ENCODE measurements at places on chromosomes 1 and 21.

DNA sequence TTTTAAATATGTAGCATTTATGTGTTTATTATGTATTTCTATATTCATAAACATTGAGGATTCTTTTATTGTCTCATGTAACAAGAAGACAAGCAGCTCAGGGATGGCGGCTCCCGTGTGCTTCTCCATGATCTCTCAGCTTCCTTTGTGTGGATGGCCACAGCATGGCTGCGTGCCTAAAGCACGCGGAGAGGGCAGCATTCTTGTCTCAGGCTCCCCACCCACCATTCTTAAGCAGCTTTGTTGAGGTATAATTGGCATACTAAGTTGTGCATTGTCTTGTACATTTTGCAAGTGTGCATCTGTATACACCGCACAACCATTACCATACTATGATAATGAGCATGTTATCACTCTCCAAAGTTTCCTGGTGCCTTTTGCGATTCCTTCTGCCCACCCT lies 81.6 kb downstream of the CAMTA1 start:
- DNase-seq, result no peak

- no peak for DNase-seq
These were observed 85.6 kb downstream of the HMCN1 start for GRCh38 chr1:185819798-185820197.

DNA sequence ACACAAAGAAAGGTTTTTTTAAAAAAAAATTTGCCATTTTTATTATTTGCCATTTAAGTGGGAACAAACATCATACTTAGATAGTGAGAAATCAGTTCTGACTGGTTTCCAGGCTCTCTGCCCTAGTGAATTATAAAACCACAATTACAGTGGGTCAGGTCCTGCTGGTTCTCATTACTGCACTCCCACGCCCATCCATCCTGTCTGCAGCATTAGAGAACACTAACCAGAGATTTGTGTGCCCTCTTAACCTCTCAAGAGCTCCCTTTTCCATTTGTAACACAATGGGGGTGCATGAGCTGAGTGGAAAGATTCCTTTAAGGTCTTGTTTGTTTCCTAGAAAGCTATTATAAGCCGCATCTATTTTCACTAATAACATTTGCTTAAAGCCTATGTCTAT lies 489.3 kb downstream of the AMY1C start:
- DNase-seq, result no peak

GRCh38 chr1:88330201-88330600 lies 353.9 kb upstream of the PKN2 start:
- no peak for DNase-seq

- no peak for DNase-seq
These were observed 155.5 kb upstream of the FGGY start for GRCh38 chr1:59141267-59141863.

- no peak for DNase-seq
These were observed 594.7 kb downstream of the ADGRL2 start for GRCh38 chr1:82395440-82395839.

DNA sequence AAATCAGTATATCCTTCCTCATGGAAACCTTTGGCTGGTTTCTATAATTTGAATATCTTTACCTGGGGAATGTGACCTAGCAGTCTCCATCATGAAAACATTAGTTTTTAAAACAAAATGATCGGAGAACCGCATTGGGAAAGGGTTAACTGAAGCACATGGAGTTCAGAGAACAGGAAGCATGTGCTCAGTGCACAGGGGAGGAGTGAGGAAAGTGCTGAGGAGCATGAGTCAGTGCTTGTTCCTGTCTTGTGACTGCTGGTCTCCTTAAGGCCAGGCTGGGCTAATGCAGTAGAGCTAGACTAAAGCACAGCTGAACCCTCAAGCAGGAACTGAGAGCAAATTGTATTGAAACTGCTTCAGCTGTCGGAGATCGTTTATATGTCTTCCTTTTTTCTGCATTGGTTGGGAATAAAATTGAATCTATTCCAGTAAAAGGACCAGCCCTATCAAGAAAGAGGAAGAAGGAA lies 5.8 kb downstream of the IFI16 start:
- peak; percentile 80 for DNase-seq

DNA sequence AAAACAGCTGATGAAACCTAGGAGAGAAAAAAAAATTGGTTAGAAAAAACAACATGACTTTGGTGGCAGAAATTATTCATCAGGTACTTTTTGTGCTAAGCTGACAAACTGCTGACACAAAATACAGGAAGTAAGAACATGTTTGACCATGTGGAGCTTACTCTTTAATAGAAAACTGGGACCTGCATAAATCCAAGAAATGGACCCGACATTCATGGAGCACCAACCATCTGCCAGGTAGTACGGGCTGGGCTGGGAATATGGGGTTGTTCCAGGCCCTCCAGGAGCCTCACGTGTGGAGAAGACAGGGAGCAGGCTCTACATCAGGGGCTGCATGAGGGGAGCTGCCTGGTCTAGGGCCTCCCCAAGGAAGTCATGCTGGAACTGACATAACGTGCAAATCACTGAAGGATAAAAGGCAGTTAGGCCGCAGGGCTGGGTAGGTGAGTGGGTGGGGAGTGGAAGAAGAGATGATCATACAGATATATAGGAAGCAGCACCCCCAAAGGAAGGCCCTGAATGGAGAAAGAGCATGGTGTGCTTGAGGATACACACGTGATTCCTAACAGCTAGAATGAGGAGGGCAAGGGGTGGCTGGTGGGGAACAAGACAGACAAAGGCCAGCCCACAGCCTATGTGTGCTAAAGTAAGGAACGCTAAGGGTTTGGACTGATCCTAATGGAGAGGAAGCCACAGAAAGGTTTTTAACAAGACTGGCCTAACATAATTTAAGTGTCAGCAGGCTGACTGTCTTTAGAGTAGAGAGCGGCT lies 26.1 kb downstream of the CD58 start:
- no peak for DNase-seq

- no peak for DNase-seq
These were observed 41.8 kb downstream of the KIFAP3 start for GRCh38 chr1:170032531-170033280.

DNA sequence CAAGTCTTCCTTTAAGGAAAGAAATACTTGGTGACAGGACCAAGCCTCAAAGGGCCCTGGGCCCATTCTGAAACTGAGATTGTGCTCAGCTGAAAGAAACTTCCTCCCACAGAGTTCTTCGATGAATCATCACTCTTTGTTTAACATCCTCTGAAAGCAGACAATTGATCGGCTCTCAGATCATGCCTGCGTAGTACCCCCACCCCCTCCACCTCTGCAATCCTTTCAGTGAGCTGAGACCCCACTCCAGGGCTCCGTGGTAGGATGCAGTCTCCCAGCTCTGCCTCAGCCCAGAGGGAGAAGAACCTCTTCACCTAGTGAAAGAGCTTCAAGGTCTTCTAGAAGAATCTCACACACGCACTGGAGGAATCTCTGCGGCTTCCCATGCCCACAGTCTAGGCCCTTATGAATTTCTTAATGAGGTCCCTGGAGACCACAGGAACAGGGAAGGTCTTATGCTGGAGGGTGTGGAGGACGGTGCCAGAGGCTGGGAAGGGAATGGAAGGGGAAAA lies 104.9 kb upstream of the SOD1 start:
- DNase-seq, result no peak

- no peak for DNase-seq
These were observed 142.6 kb downstream of the SLC35F3 start for GRCh38 chr1:234047123-234047522.

DNA sequence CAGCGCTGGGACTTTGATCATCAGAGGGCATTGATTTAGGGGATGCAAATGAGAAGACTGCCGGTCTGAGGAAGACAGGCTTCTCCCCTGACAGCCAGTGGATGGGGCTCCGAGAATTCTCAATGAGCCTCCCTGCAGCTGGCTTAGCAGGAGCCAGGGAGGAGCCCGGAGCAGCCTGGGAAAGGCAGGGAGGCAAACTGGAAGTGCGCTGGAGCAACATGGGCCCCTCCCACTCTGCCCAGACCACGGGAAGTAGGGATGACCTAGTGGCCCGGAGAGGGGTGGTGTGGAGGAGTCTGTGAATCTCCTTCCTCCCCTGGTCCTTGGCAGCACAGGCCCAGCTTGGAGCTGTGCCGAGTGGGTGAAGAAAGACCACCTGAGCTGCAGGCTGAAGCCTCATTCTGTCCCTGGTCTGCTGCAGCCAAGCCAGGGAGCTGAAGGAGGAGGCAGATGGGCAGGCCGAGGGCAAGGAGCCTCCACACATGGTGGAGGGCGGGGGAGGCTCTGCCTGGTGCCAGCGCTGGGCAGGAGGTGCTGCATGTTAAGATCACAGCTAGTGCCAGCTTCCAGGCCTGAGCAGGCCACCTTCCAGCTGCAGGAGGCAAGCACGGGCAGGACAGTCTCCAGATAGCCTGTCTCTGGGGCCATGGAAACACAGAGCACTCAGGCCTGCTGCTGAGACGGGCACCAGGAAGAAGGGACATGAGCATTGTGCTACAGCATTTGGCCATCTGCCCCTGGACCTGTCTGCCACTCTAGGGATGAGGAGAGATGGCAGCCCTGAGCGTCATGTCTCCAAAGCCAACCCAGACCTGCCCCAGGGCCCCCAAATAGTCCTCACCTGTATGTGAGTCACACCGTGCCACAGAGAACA lies 12.2 kb upstream of the CLSTN1 start:
- DNase-seq, result no peak

- no peak for DNase-seq
These were observed 3.6 kb upstream of the MAP1LC3C start for GRCh38 chr1:242002510-242002909.

GRCh38 chr1:187744665-187745064 lies 915.9 kb downstream of the PLA2G4A start:
- DNase-seq, result no peak

GRCh38 chr21:36487641-36488307 lies 7.9 kb upstream of the CLDN14 start:
- no peak for DNase-seq

GRCh38 chr1:163337631-163338030 lies 15.9 kb downstream of the NUF2 start:
- DNase-seq, result no peak

GRCh38 chr1:119720866-119721440 lies 9.2 kb downstream of the PHGDH start:
- no peak for DNase-seq

DNA sequence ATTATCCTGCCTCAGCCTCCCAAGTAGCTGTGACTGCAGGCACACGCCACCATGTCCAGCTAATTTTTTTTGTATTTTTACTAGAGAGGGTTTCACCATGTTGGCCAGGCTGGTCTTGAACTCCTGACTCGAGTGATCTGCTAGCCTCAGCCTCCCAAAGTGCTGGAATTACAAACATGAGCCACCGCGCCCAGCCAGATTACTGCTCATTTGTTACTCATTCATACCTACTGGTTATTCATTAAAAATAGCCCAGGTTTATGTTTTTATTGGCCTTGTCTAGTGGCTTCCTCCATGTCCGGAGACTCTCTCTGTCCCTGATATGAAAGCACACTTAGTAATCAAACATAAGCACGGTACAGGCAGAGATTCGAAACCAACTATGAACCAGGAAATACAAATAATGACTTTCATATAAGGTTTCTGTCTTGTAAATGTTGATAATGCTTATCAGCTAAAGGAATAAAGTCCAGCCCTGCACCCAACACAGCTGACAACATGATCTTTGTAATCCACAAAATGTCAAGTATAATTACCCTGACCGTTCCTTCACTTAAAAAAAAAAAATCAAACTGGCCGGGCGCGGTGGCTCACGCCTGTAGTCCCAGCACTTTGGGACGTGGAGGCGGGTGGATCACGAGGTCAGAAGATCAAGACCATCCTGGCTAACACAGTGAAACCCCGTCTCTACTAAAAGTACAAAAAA lies 50.4 kb upstream of the CXADR start:
- DNase-seq, result no peak

GRCh38 chr1:34924759-34925555 lies 4.5 kb downstream of the DLGAP3 start:
- peak; percentile 59 for DNase-seq

GRCh38 chr1:230005040-230005439 lies 62.0 kb upstream of the GALNT2 start:
- DNase-seq, result no peak

DNA sequence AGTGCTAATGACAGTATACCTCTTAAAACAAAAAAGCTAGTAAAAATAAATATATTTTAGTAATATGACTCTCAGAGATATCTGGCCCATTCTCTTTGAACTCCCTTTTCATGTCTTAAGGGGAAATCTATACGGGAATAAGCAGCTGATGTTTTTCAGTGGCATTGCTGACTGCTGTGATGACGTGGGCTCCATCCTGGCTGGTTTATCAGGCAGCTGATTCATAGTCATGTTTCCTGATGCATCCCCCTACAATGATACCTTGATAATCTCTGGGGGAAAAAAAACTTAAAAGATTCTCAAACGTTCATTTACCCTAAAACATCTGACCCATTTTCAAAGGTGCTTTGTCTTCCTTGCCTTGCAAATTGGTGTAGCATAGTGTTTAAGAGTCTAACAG lies 53.8 kb downstream of the ABCA4 start:
- DNase-seq, result no peak

GRCh38 chr1:181129771-181130606 lies 41.5 kb downstream of the IER5 start:
- DNase-seq, result no peak

DNA sequence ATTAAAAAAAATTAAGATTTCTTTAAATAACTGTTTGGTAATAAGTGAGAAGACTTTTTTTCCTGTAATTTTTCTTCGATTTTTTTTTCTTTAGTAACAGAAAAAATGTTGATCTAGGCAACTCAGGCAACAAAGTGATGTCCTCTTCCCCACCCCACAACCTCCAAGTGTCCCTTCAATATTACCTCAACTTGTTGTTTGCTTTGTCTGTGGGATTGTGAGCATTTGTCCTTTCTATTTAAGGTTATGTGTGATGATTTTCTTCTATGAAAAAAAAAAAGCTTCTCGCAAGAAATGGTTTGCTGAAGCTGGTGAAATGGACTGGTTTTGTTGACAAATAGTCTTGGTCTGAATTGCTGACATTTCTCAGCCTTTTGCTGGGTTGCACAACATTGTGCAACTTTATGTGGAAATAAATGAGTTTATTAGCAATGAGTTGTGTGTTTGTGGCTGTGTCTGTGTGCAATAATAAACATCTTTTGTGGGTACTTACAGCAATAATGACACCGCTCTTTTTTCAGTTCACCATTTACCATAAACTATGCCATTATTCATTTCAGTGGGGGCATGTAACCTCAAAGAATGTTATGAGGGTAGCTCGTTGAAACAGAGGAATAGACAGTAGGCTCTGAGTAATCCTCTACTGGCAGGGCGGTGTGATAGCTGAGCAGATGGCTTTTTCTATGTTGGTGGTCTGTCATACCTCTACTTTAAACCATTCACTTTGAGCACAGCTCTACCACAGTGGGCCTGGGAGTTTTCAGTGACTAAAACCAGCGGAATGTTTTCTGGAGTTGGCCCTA lies 218.4 kb downstream of the HLX start:
- DNase-seq, result no peak

DNA sequence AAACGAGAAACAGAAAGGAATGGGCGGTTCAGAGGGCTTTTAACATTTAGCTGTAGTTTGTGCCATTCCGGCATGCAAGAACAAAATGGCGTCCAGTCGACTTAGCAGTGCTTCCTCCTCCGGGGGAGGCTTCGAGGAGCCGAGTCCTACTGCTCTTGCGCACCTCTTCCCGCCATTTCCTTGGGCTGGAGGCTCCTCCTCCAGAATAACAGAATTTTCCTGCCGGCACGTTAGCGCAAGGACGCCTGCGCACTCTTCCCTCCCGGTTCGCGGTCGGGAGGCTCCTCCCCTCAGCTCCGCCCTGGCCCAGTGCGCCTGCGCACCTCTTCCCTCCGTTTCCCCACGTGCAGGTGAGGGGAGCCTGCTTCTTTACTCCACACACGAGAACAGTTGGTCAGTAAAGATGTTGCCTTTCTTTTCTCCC lies 1.0 kb downstream of the DMRTB1 start:
- DNase-seq, result no peak

- DNase-seq, result peak; percentile 36
These were observed 14.8 kb downstream of the MGST3 start for GRCh38 chr1:165645654-165646366.

All from NCI-H460 (cell line).